ENCODE measurements at places on chromosomes 11 and 22.
A peak's percentile ranks its signal among the peaks of the same experiment; 100 is the strongest.

GRCh38 chr11:107549253-107549953 is 16.1 kb downstream of the ALKBH8 start:
- DNase-seq = no peak

DNA sequence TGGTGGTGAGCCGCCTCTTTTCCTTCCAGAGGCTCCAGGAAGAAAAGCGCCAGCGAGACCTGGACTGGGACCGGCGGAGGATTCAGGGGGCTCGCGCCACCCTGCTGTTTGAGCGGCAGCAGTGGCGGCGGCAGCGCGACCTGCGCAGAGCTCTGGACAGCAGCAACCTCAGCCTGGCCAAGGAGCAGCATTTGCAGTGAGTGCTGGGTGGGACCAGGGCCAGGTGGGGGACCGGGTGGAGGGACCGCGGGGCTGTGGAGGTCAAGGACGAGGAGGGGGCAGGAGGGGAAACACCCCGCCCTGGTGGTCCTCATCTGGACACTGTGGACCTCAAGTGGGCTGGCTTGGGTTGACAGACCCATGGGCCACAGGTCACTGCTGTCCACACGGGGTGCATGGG is 17.4 kb downstream of the RIBC2 start:
- DNase-seq = no peak

DNA sequence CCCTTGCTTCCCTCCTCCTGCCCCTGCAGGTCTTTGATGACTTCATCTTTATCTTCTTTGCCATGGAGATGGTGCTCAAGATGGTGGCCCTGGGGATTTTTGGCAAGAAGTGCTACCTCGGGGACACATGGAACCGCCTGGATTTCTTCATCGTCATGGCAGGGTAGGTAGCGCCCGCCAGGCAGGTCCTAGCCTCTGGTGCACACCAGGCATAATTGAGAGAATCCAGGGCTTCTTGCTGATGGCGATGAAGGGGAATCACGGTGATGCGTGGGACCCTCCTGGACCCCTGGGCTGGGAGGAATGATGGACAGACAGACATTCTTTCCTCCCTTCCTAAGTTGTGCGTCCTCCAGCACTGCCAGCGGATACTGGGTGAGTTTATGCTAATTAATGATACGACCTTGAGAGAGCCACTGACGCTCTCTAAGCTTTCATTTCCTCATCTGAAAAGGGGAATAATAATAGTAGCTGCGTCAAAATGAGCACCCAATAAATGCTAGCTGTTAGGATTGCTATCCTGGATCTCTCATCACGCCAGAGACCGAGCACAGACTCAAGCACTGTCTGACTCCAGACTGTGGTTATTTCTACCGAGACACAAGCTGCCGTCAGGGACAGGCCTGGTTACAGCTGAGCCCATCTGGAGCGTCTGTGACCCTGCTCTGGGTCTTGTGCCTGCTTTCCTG is 30.1 kb downstream of the CACNA1I start:
- no peak for DNase-seq

DNA sequence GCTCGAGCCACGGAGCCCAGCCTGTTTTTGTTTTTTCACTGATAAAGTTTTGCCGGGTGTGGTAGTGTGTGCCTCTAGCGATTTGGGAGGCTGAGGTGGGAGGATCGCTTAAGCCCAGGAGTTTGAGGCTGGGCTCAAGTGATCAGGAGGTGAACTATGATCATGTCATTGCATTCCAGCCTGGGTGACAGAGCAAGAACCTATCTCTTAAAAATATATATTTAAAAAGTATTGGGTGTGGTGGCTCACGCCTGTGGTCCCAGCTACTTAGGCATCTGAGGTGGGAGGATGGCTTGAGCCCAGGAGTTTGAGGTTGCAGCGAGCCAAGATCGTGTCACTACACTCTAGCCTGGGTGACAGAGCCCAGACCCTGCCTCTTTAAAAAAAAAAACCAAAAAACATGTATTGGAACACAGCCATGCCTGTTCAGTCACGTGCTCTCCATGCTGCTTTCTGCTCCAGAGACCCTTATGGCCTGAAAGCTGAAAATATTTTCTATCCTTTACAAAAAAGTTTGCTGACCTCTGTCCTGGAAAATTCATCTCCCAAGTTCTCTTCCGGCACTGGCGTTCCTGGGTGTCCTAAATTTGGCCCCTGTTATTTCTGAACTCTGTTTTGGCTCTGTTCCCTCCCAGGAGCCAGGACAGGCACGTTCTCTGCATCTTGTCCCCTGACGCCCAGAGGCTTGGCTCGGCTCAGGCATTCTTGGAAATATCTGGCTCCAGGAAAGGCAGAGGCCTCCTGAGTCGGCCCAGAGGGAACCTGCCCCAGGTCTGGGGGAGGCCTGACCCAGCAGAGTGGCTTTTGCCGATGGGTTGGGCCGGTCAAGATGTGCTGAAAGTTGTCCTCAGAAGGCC is 61.3 kb upstream of the PPP6R3 start:
- no peak for DNase-seq

- no peak for DNase-seq
Observed at GRCh38 chr11:61602775-61603569, 22.1 kb upstream of the SYT7 start.

- no peak for DNase-seq
Observed at GRCh38 chr11:63277345-63277943, 34.0 kb upstream of the SLC22A25 start.

GRCh38 chr11:110453684-110454354 is 24.1 kb downstream of the FDX1 start:
- DNase-seq = no peak

DNA sequence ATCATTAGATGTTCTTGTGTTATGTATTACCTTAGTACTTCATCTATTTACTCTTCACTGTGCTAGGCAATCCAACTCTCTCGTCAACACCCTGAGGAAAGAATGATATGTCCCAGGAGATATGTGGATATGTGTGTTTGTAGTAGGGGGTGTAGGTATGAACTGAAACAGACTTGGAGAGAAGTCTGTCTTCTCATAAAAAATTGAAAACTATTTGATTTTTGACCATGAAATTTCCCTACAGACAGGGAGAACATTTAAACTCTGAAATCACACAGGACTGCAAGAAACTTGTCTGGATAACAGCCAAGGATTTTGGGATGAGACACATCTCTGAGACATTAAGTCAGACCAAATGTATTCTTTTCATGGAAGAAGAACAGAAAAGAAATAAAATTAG is 967.0 kb upstream of the FAT3 start:
- no peak for DNase-seq

- no peak for DNase-seq
Observed at GRCh38 chr22:47966316-47966715, 1203.9 kb downstream of the TBC1D22A start.

DNA sequence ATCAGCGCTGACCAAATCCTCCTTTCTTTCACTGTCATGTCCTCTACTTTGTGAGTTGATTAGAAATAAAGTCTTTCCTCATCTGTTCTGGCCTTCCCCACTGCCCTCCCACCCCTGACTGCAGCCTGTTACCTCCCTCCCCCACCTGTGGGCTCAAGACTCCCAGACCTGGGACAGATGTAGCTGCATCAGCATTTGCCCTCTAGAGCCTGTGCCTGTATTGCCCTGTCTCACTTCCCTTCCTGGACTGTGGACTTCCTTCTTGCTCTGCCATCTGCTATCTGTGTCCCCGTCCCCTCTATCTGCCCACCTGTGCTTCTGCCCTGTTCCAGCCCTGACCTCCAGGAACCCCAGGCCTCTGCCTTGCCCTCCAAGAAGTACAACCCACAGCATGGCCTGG is 122.5 kb downstream of the GALNT18 start:
- no peak for DNase-seq

DNA sequence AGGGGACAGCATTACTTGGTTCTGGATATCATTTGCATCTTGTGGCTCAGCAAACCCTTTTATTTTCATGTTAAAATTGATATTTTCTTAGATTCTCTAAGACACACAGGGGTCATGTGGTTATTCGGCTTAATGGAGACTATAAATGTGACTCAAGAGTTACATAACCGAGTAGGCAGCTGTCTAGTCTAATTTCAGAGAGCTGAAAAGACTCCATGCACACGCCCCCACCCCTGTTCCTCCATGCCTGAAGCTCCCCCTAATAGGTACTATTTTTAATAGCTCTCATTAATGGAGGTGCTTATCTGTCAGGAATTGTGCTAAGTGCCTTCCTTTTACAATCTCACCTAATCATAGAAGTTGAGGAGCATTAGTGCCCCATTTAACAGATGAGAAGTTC is 189.2 kb upstream of the ARHGAP20 start:
- DNase-seq = no peak

DNA sequence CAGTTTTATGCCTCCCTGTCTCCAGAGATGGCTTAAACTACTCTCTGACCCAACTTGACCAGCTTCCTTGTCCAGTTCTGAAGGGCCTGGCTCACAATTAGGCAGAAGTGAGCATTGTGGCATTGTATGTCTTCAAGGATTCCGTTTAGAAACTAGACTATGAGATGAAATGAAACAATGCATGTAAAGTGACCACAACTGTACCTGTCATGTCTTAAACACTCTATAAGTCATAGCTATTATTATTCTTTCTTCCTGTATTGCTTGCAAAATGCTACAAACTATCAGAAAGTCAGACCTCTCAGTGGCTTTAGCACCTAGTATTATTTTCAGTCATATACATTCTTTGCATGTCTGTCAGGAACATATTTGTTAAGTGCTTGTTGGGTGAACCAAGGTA is 127.9 kb upstream of the MTMR2 start:
- DNase-seq = no peak

GRCh38 chr22:33747029-33747428 is 173.2 kb downstream of the LARGE1 start:
- no peak for DNase-seq

DNA sequence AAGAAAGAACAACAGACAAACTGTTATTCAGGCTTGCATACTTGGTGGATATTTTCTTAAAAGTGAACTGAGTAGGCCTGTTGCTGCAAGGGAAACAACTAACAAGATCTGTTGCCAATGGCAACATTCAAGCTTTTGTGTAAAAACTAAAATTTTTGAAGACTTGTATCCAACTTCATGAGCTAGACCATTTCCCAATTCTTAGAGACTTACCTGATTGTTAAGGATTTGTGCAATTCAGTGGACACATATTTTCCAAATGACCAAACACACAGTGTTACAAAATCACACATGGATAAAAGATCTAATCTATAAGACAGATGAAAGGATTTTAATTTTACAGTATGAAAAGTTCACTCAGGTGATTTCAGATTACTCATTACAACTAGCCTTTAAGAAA is 564.1 kb downstream of the CNTN5 start:
- no peak for DNase-seq

DNA sequence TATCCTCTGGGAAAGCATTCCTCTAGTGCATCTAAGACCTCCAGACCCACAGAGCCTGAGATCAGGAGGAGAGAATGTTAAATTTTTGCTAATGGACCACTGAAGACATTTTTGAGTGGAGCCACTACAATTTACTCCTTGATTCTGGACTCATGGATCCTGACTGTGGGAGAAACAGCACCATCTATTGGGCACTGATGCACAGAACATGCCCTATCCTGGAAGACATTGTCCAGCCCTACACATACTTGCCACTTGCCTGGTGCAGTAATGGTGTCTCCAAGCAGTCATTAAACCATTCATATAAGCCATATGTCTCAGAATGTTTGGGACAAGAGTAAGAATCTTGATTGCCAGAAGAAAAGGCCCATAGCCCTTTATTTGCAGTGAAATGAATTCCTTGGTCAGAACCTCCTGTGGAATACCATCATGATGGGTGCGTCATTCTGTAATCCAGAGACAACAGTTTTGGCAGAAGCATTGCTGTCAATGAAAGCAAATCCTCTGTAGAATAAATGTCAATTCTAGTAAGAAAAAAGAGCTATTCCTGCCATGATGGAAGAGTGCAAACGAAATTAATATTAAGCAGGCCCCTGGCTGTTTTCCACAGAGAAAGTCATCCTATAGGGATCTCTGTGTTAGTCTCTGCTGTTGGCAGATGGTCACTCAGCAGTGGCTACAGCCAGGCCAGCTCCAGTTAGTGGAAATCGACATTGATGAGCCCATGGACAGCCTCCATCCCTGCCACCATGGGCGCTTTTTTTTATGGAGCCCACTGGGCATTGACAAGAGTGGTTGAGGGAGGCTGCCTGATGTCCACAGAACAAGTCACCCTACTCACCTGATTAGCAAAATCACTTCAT is 43.5 kb downstream of the GGTLC2 start:
- DNase-seq = no peak

DNA sequence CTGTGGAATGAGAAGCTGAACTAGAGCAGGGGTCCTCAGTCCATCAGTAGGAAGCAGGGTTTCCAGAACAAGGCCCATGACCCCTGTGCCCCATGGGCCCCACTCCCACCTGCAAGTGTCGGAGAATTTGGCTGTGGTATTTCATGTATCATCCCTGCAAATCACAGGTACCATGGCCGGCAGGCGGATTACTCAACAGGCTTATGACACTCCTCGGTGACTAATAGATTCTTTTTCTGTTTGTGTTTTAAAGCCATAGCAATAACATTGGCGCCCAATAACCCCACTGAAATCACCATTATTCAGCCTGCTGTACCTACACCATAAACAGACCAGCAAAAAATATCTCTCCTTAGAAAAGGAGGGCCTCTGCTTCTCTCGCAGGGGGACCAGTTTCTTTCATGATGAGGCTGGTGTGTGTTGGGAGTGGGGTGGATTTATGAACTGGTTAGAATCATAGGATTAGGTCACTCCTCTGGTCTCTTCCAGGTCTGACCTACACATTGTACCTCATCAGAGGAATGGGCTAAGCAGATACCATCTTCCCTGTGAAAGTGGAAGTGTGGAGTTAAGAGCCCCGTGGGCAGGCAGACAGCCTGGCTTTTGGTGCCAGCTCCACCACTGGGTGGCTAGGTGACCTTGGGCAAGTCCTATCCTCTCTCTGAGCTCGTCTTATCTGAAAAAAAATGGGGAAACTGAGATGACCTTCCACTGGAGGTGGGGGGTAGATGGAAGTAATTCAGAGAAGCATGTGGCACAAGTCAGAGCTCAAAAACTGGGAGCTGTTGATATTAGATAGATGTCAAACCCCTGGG is 60.2 kb upstream of the WNT11 start:
- no peak for DNase-seq

GRCh38 chr11:7611411-7611810 is 61.9 kb downstream of the CYB5R2 start:
- no peak for DNase-seq

- no peak for DNase-seq
Observed at GRCh38 chr11:78149646-78150045, 10.2 kb upstream of the ALG8 start.

DNA sequence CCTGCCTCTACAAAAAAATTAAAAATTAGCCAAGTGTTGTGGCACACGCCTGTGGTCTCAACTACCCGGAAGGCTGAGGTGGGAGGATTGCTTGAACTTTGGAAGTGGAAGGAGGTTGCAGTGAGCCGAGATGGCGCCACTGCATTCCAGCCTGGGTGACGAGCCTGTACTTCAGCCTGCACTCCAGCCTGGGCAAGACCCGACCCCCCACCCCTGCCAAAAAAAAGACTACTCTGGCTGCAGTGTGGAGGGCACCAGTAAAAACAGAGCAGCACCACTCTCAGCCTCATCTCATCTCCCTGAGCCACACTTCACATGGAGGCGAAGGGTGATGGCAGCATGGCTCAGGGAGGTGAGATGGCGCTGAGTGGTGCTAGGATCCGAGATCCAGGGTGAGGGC is 50.3 kb upstream of the THY1 start:
- no peak for DNase-seq

GRCh38 chr22:38755155-38755910 is 465 bp downstream of the SUN2 start:
- DNase-seq = peak; percentile 34

GRCh38 chr11:119599864-119600541 is 129.0 kb downstream of the NECTIN1 start:
- no peak for DNase-seq

Data from stimulated activated CD4-positive, alpha-beta T cell treated with anti-CD3 and anti-CD28 coated beads, Interleukin-12 subunit alpha, Interleukin-12 subunit beta, amount 100 ng/mL, for 48 hours (primary cell).